NCI-H446 (cell line): ENCODE measurements at places on chromosomes 2 and 18.

- DNase-seq, result no peak
Observed at GRCh38 chr2:172991031-172991430, 84.6 kb upstream of the MAP3K20 start.

- DNase-seq, result no peak
Observed at GRCh38 chr2:43541165-43541564, 54.7 kb downstream of the THADA start.

DNA sequence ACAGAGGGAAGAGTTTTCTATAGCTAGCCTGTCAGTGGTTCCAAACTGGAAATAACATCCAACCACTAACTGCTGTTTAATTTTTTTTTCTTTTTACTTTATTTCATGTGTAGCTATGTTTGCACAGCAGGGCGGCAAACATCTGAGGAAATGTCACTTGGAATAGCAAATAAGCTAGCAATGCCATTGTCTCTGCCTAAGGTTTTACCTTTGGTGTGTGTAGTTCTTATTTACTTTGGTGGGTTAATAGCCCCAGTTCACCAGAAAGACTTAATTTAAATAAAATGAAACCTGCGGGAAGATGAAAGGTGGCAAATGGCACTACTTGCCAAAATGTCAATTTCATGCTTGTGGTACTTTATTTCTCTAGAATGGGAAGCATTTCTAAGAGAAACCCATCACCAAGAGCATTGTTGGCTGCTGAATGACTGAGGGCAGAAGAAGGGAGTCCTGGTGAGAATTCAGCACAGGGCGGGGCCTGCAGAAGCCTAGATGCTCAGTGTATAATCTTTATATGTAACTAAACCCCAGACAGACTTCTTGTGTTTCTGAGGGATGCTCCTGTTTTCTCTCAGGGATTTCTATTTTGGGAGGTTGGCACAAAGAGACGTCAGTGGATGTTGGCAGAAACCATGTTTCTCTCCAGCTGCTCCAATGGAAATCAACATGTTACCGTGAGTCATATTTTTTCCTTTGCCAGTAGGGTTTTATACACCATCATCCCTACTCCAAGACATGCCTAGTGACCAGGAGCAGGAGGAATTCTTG, 300.4 kb upstream of the NT5C1B start:
- DNase-seq, result peak; percentile 46

DNA sequence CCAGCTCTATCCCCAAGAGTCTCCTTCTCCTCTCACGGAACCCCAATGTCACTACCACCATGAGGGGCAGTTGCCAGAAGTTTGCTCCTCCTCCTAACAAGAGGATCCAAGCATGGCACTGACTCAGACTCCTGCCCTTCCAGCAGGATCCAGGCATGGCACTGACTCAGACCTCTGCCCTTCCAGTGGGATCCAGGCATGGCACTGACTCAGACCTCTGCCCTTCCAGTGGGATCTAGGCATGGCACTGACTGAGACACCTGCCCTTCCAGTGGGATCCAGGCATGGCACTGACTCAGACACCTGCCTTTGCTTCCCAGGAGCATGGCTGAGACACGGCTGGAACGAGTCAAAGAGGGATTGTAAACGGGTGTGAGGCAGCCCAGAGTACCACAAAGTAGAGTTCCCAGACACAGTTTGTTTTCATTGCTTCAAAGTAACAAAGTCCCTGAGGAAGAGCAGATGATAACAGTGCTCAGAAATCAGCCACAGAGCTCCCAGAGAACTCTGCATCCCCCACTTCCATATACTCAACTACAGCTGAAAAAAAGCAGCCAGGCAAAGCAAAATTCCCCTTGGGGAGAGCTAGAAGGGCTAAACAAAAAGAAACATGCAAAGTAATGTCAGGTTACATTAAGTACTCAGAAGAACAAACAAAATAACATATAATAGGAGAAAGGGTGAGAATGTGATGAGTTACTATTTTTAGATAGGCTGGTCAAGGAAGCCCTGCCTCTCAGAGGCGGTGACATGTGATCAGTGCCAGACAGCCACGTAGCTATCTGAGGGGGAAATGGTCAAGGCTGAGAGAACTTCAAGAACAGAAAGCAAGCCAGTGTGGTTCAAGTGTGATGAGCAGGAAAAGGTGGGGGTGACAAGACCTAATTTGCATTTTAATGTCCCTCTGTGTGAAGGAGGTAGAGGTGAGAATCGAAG, 3.0 kb downstream of the BUB1 start:
- DNase-seq, result no peak

DNA sequence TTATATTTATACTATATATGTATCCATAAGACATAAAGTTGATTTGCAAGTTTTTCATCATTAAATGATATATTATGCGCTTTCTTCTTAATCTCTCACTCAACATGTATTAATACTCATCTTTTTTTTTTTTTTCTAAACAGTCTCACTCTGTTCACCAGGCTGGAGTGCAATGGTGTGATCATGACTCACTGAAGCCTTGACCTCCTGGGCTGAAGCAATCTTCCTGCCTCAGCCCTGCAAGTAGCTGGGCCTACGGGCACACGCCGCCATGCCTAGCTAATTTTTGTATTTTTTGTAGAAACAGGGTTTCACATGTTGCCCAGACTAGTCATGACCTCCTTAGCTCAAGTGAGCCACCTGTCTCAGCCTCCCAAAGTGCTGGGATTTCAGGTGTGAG, 51.4 kb upstream of the MAP4K3 start:
- DNase-seq, result no peak

- no peak for DNase-seq
Observed at GRCh38 chr18:21315741-21316197, 73.7 kb downstream of the GREB1L start.

GRCh38 chr2:113164930-113165585, 8.7 kb upstream of the PSD4 start:
- DNase-seq, result no peak

DNA sequence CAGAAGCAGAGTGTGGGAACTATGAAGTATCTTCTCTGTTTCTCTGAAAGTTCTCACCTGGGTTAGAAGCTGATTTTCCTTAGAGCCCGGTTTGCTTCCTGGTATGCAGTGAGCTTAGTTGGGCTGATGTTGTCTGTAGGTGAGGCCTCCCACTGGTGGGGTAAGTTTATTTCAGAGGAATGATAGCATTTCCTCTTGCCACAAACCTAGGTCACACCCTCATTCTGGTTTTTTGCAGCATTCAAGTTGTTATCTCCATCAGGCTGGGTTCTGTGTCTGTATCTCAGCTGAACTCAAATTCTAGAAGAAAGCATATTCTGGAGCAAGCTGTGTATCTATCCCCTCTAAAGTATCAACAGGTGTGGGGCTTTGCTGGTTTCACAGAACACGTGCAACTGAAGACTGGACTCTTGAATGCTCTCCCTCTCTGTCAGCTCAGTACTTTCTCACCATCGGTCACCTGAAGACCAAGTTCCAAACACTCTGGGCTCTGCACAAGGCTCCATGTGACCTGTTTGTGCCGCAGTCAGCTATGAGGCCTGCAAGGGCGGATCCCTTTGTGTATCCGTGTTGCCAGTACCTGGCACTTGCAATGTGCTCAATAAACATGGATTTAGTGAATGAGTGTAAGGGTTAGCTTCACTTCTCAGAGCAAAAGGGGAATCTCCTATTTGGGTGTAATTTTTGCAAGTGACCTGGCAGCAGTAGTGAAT, 49.5 kb upstream of the MBOAT2 start:
- DNase-seq, result no peak

GRCh38 chr2:151733771-151734672, at the start of gene NEB:
TSS of gene NEB (minus strand) at chr2:151734476. CDS start at chr2:151733156, 1,320 bp downstream.
- no peak for DNase-seq

- DNase-seq, result no peak
Observed at GRCh38 chr2:241906826-241907570, 37.5 kb downstream of the RTP5 start.

GRCh38 chr2:128786741-128787478, 468.2 kb upstream of the HS6ST1 start:
- DNase-seq, result no peak

DNA sequence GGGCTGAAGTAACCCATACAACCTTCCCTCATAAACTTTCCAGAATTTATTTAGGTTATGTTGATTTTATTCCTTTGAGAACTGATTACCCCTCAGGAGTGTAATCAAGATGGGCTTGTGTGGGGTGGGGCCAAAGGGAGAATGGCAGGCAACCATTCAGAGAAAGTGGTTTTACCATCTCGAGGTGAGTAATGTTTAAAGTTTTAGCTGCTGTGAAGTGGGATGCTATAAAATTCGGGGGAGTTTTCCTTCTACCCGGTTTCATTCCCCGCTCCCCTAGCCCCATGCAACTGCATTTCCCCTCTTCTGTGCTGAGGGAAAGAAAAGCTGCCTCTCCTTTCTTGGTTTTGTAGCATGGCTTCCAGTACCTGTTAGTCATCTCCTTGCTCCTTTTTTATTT, 34.7 kb downstream of the MAP4K4 start:
- no peak for DNase-seq

DNA sequence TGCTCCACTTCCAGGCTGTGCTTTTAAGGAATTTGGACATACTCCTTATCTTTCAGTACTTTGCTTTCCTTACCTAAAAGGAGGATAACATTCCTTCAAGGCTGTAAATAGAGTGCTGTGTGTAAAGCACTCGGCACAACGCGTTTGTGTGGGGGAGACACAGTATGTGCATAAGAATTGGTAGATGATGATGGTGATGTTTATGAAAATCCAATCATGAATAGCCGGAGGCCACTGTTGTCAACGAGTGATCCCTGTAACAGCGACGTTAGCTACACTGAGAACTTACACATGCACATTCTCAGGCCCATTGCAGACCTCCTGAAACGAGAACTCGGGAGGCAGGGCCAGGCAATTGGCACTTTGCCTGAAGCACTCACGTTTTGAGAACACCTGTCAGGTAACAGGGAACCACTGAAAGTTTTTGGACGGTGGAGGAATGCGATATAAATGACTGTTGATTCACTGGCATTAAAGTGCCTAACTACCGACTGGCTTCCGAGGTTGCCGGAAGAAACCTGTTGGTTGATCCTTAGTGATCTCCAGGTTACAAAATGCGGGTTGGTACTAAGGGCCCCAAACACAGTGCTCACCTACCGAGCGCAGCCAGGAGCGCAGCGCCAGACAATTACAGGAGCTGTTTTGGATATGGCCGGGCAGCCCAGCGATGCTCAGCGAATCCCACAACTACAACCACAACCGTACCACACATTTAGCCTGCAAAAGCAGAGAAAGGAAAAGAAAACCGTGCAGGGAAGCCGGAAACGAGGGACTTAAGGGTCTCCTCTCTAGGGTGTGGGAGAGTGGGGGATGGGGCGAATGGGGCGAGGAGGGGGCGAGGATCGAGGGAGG, 1.0 kb upstream of the MAP4K4 start:
- no peak for DNase-seq

GRCh38 chr18:63067939-63068338, 251.6 kb downstream of the BCL2 start:
- no peak for DNase-seq

- no peak for DNase-seq
Observed at GRCh38 chr2:133061874-133062593, 392.0 kb upstream of the LYPD1 start.

DNA sequence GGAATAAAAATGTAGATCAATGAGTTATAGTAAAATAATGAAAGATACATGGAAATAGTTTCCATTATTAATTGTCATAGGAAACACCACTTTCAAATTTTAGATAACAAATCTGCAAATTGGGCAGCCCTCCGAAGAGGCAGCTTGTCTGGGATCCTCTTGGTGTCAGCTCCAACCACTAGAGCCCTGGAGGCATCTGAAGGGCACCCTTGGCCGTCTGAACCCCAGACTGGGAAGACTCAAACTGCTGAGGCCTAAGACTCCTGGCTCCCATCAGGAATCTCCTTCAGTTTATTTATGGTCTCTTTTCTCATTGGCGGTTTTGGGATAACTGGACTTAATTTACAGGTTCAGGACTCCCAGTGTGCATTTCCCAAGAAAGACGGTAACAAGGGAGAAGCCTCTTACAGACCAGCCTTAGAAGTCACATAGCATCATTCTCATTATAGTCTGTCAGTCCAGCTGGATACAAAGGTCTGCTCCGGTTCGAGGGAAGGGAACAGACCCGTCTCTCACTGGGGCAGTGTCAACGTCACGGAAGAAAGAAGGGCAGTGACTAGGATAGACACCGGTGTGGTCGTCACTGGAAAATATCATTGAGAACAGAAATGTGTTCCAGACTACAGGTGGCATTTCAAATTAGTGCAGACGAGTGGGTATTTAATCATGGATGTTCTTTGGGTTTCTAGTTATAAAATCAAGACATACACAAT, 390.7 kb upstream of the NETO1 start:
- DNase-seq, result no peak

- no peak for DNase-seq
Observed at GRCh38 chr2:160735696-160736095, 242.1 kb upstream of the RBMS1 start.

DNA sequence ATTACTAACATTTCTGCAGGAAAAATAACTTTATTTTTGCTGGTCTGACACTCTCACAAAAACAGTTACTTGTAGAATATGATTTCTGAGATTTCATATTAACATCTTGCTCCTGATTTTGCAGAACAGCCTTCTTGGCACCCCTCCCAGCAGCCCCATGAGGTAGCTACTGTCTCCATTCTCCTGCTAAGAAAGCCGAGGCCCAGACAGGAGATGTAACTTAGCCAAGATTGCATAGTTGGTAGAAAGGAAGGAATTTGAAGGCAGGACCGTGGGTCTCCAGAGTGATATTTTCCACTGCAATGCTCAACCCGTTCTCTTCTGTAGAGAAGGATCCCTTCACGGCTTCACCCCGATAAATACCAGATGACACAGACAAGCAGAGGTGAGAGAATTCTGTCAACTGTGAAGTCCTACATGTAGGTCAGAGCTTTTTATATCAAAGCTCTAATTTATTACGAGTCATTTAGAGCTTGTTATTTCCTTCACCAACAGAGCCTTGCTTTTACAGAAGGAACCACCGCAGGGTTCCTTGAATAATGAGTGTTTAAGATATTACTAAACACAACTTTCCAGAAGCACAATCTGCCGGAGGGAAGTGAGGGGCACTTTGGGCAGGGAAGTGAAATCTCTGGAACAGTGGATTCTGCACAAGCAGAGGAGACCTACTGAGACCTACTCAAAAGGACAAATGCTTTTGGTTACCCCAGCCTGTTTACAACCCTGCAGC, 48.0 kb upstream of the MYCN start:
- no peak for DNase-seq

- no peak for DNase-seq
Observed at GRCh38 chr2:159894145-159894838, 96.3 kb upstream of the CD302 start.

DNA sequence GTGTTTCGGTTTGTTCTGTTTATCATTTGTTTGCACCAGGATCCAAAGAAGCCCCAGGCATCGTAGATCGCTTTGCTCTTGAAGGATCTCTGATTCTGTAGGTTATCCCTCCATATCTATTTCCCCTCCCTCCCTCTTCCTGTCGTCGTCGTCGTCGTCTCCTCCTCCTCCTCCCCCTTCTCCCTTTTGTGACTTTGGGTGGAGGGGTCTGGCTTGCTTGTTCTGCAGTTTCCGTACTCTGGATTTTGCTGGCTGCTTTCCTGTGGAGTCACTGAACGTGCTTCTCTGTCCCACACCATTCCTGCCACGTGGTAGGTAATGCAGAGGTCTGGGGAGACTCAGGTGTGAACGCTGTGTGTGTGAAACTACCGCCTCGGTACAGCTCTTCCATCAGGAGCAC, 225.0 kb downstream of the LDLRAD4 start:
- DNase-seq, result no peak
